SK-N-SH (cell line): ENCODE measurements at places on chromosomes 2 and 18. TPM values are rescaled to one million over a fixed set of nuclear protein-coding genes. Genes with fewer than 3 reads are reported as not detected.

CHST10 gene
- polyA plus RNA-seq: 17.6 and 20.0 TPM in 2 replicates

LAMA1 gene
- 0.07 and 0.11 TPM in 2 replicates for polyA plus RNA-seq

SCYGR4 gene
- polyA plus RNA-seq: not detected in 2 replicates

TMEM247 gene
- polyA plus RNA-seq: not detected in 2 replicates

HOXD1 gene
- polyA plus RNA-seq: not detected in 2 replicates

GBX2 gene
- polyA plus RNA-seq: 0.03 and 0.16 TPM in 2 replicates

MARCO gene
- not detected in 2 replicates for polyA plus RNA-seq

ADRA2B gene
- not detected in 2 replicates for polyA plus RNA-seq

POTEE gene
- 0.03 TPM in 1 of 2 replicates, not detected in the other for polyA plus RNA-seq

SLC16A14 gene
- 0.73 and 0.90 TPM in 2 replicates for polyA plus RNA-seq
